ENCODE measurements at places on chromosomes 3 and 15. TPM values are rescaled to one million over a fixed set of nuclear protein-coding genes. Genes with fewer than 3 reads are reported as not detected.

IL1RAP gene
- 2.1 TPM for polyA plus RNA-seq

CPN2 gene
- polyA plus RNA-seq = 0.12 TPM

GOLGA6L7 gene
- not detected for polyA plus RNA-seq

TRANK1 gene
- polyA plus RNA-seq = 1.3 TPM

CLRN1 gene
- polyA plus RNA-seq = not detected
